Activated T-helper 1 cell treated with anti-CD3 and anti-CD28 coated beads, Interleukin-12 subunit alpha, Interleukin-12 subunit beta, Interleukin-2, Interleukin-4 antibody, amounts not matched to agents 30 ng/mL and 10 ng/mL and 1 ng/mL, durations not matched to agents 14 hours and 24 hours and 36 hours (primary cell): ENCODE measurements at places on chromosomes 5 and 9. TPM values are rescaled to one million over a fixed set of nuclear protein-coding genes. Genes with fewer than 3 reads are reported as not detected.

GRCh38 chr5:64566310-64566916, 60.6 kb downstream of the RGS7BP start:
- no peak for DNase-seq

GRCh38 chr5:143168171-143168741, 235.2 kb downstream of the NR3C1 start:
- no peak for DNase-seq

DNA sequence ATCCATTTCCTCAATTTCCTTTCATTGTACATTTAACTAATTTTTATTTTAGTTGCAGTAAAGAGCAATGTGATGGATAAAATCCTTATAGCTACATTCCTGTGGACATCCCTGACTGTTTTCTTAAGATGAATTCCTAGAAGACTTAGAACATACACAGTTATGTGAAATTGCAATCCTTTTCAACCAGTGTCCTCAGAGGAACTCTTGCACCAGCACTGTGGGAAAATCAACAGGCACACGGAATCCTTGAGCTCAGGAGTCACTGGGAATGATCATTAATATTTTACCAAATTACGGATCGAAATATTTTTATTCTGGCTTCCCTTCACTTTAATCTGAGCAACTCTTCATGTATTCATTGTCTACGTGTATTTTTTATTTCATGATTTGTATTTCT, 901.9 kb upstream of the WWC1 start:
- DNase-seq = no peak

The ADAMTS6 gene
- 0.86 and 1.3 TPM in 2 replicates for total RNA-seq

DNA sequence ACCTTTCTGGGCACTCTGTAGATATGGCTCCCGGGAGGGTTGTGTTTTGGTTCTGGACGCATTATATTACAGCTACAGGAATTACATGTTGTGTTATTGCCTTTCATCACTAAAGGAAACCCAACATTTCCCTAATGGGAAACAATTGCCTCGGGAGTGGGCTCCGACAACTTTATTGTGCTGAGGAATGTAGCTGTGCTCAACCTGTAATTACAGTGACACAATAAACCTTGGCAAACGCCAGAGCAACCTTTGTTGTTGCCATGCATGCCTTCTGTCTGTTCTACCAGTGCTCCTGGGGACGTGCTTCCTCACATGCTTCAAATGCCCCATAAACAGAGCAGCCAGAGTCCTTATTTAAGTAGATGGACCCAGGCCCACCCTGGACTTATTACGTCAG, 182.4 kb downstream of the DIRAS2 start:
- DNase-seq = no peak

The SV2C gene
- total RNA-seq = 0.05 TPM in 1 of 2 replicates, not detected in the other

DNA sequence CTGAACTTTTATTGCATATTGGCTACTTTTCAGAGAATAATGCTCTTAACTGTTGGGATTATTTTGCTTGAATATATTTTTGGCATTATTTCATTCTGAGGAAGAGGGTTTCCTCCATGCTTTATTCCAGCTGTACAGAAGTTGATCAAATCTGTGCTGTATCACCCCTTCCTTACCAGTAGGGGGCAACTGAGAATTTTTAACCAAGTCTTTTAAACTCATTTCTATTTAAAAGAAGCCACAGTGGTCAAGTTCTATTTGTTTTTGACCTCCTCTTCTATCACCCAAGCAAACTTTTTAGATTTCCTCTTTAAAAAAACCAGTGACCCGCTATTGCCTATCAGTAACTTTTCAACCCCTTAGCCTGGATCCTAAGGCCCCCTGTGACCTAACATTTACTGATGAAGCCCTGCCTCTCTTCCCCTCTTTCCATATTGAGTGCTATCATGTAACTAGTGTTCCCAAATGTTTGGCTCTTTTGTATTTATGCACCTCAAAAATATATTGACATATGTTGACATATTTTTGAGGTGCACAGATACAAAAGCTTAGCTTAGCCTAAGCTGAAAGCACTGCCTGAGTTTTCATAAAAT, 80.6 kb downstream of the FBXO4 start:
- no peak for DNase-seq

The CD72 gene
- 8.3 and 9.6 TPM in 2 replicates for total RNA-seq

DNA sequence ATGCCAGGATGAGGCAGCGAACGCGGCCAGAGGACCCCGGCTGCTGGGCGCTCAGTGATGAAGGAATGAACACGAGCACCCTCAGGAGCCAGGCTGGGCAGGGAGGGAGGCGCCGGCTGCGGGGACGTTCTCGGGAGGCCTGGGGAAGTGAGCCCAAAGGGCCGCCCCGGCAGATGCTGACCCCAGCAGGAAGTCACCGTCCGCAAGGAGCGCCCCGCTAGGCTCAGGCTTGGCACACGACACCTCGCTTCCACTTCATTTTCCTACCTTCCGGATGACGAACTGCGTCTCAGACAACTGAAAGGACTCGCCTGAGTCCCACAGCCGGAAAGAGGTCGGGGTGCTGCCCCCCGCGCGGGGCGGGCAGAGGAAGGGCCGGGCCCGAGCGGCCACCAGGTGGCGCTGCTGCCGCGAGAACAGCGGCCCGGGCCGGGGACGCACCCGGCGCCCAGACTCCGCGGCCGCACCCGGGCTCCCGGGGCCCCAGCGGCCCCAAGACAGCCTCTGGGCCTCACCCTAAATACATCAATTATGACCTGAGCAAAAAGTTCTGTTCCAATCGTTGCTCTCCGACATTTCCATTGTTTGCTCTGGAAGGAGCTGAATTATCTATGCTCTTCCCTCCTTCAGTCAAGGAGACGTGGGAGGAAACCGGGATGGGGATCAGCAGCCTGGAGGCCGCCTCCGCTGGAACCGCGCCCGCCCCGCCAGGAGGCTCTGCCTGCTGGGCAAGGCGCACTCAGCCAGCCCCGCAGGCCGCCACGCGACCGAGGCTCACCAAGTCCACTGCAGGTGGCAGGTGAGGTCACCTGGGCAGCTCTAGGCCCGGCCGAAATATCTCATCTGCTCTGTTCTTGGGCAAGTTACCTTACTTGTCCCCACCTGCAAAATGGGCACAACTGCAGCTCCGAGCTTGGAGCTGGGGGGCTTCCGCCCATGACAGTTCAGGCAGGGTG, 107.0 kb downstream of the ZNF354C start:
- peak; percentile 25 for DNase-seq

The FOXD4L6 gene
- total RNA-seq = 0.16 TPM in 1 of 2 replicates, not detected in the other

DNA sequence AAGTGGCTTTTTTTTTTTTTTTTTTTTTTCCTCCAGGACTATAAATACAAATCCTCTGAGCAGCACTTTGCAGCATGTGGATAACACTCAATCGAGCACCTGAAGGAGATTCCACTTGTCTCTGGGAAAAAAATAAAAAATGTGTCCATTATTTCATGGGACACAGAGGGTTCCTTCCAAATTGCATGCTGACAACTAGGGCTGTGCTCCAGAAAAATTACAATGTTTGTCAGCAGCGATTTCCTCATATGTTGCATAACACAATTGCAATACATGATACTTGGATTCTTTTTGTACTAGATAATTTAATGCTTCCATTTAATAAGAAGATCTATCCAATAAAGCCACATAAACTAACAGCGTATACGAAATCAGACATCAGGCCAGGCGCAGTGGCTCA, 84.4 kb downstream of the CDH18 start:
- DNase-seq = no peak

DNA sequence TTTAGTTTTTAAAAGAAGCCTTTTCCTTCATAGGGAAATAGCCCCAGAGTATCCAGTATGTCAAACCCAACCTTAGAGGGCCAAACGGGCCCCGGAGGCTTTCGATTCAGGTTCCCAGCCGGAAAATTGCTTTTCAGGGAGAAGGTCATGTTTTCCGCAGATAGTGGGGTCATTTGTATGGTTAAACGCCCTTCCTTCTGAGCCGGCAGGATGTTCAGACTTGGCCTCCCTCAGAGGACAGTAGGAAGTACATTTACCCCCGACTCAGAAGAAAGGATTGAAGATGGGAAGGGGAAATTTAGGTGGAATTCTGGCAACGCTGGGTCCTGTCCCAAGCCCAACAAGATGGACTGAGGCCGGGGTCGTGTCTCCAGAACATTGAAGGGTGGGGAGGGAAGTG, 195.2 kb downstream of the AOPEP start:
- no peak for DNase-seq

GRCh38 chr5:62256161-62257019, 49.6 kb upstream of the KIF2A start:
- DNase-seq = peak; percentile 18

DNA sequence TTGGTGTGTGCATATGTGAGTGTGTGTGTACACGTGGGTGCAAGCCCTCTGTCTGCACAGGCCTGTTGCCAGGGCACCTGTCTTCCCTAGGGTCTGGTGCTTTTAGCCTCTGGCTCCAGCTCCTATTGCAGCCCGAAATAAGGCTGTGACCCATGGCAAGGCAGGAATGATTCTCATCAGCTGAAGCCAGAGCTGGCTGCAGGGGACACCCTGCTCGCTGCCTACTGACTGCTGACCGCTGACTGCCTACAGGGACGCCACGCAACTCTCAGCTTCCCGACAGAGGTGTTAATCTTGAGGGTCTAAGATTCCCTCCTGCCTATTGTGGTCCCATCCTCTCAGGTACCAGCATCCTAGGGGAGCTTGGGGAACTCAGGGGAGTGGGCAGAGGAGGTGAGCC, at the start of gene MYOZ3:
TSS of gene MYOZ3 (plus strand) at position 166 of the 400 bp plus-strand sequence. CDS start 1,691 bp downstream, outside the sequence.
- no peak for DNase-seq

DNA sequence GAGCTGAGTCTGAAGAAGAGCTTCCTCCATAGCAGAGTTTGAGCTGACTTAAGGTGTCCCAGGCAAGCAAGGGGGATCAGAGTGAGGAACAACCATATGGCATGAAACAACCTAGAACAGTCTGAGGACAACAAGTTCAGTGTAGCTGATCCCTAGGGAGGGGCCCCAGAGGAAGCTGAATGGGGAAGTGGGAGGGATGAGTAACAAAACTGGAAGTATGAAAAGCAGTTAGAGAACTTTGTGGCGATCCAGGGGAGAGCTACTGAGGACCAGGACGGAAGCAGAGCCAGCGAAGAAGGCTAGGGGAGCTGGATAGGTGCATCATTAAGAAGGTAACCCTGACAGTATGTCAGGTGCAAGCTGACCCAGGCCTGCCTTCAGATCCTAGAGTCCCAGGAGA, 580.8 kb downstream of the BNC2 start:
- no peak for DNase-seq

The SPINK6 gene
- total RNA-seq = not detected in 2 replicates

DNA sequence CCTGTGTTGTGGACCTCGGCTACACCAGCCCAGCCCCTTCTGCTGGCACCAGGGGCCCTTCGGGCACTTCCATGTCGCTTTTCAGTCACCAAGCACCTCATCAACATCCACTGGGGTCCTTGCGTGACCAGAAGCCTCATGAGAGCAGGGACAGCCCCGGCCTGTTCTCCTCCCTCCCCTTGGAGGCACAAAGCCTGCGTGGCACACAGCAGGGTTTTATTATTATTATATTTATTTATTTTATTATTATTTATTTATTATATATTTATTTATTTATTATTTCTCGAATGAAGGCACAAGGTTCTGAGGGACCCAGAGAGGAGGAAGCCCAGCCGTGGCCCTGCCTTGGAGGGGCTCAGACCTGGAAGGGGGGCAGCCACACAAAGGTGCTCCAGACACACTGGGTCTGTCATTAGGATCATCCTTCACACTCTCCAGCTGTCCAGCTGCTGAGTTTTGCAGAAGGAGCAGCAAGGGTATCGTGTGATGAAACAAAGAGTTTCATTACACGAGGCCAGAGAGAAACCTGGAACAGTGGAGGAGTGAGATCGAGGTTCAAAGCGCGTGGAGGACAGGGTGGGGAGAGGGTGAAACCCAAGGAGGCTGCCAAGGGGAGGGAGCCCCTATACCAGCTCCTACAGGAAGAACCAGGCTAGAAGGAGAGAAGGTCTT, 5.2 kb downstream of the VAV2 start:
- no peak for DNase-seq

DNA sequence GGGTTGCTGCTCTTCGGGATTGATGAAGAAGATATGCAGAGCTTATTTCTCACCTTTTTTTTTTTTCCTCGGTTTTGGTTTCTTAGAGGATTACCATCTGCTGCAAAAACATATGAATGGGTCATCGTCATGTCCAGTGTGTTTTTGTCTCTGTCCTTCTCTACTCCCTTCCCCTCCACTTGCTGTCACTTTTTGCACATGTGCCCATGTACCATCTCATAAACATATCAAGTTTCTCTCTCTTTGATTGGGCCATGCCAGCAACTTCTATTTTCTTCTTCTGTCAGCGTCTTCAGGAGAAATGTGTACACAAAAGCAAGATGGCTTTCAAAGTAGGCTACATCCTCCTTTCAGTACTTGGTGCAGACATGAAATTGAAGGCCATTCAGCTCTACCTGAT, 57.1 kb downstream of the ZNF462 start:
- DNase-seq = no peak

The BTNL8 gene
- not detected in 2 replicates for total RNA-seq

DNA sequence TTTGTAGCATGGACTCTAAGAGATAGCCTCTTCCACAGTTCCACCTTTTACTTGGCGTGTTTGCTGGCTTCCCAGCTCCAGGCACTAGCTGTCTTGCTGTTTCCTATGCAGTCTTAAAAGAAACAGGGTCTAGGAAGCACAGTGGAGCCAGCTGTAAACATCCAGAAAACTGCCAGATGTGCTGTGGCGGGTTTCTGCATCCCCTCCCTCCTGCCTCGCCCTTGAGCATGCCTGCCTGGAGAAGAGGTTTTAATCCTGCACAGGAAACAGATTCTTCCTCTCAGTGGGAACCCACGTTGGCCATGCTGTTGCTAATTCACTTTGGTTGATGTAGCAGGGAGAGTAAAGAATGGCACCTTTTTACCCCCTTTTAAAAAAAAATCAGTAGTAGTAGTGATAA, 121.3 kb downstream of the RPS23 start:
- no peak for DNase-seq

The SLC34A1 gene
- total RNA-seq = 0.26 TPM in 1 of 2 replicates, not detected in the other

The P4HA2 gene
- total RNA-seq = 48.7 and 49.4 TPM in 2 replicates
